ENCODE measurements at places on chromosomes 5 and 9.

GRCh38 chr5:26323794-26324193 is 714.6 kb downstream of the CDH9 start:
- no peak for DNase-seq

- peak; percentile 12 for DNase-seq
Observed at GRCh38 chr9:130936285-130937117, 2.5 kb downstream of the FIBCD1 start.

GRCh38 chr5:71662381-71662780 is 56.7 kb upstream of the CARTPT start:
- no peak for DNase-seq

- DNase-seq, result no peak
Observed at GRCh38 chr5:171897231-171897630, 109.2 kb downstream of the FBXW11 start.

GRCh38 chr9:112817860-112818203 is 67.3 kb downstream of the SNX30 start:
- no peak for DNase-seq

- DNase-seq, result no peak
Observed at GRCh38 chr5:62431735-62432620, 19.4 kb downstream of the IPO11 start.

- DNase-seq, result no peak
Observed at GRCh38 chr5:158032246-158032645, 173.3 kb upstream of the CLINT1 start.

- no peak for DNase-seq
Observed at GRCh38 chr5:61669531-61669930, 337.5 kb downstream of the ZSWIM6 start.

DNA sequence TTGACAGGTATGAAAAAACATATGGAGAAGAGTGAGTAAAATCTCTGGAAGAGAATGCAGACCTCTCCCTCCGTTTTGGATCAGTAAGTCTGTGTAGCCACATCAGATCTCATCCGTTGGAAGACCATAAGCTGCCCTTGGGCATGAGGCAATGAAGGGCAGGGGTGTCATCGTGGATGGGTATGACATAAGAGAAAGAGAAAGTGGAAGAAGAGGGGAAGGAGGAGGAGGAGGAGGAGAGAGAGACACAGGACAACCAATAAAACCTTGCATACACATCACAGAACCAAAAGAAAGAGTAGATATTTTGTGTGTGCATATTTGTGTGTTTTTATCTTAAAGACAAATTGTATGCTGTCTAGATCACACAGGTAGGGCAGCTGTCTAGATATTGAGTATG is 50.7 kb downstream of the PRRC1 start:
- DNase-seq, result no peak

GRCh38 chr9:5515261-5515650 is 4.9 kb downstream of the PDCD1LG2 start:
- no peak for DNase-seq

DNA sequence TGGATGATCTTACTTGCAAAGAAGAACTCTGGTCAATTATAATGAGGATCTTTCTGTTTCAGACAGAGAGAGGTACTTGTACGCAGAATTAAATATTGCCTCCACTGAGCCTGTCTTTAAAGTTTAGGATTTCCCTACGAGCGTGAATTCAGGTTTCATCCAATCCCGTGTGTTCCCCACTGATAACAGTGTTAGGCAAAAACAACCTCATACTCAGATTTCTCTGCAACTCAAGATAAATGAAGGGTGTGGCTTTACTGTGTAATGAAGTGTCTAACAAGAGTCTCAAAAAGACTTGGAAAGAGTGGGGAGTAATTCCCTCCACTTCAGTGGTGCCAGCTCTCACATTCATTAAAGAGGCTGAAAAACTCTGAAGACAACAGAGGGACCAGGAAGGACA is 53.2 kb upstream of the ACO1 start:
- DNase-seq, result no peak

- no peak for DNase-seq
Observed at GRCh38 chr5:25489834-25490538, 845.2 kb upstream of the CDH10 start.

DNA sequence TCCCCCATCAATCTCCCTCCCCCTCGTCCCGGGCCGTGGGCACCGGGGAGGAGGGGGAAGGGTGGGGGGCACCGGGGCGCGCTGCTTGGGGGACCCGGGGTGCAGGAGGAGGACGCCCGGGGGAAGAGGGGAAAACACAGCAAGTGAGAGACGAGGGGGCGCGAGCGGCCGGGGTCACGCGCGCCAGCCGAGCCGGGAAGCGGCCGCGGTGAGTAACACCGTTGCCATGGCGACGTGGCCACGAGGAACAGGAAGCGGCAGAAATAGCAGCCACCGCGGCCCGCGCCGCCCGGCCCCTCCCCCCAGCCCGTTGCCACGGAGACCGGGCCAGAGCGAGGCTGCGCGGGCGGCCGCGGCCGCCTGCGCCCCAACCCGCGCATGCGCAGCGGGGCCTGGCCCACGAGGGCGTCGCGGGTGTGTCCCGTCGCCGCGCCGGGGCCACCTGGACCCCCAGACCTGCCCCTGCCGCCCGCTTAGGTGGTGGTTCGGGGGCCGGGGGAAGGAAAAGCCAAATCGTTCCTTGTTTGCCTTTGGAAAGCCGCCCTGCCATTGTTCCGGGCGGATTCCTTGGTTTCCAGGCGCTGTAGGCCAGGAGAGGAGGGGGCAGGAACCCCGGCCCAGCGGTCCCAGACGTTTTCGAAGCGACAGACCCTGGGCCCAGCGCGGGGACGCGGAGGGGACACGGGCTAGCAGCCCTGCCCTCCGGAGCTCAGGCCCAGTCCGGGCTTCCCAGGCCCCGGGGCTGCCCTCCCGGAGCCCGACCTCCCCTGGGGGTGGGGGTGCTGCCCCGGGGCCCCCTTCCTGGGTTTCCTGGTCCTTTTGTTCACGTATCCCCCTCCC is 207.1 kb downstream of the C9orf50 start:
- peak; percentile 89 for DNase-seq

DNA sequence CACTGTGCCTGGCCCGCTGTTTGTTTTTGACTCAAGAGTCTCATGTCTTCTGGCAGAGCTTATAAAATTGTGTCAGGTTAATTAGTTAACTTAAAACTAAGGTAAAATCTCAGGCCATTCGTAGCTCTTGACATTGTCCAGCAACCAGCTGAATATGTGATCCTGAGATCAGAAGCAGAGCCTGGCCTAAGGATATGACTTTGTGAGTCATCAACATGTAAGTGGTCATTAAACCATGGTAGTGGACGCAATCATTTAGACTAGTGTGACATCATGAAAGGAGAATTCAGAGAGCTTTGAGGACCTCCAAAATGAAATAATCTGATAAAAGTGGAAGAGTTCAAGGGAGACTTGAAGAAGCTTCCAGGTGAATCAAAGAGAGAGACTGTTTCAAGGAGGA is 23.3 kb downstream of the SPZ1 start:
- DNase-seq, result no peak
